ENCODE measurements at places on chromosomes 3 and 15.

DNA sequence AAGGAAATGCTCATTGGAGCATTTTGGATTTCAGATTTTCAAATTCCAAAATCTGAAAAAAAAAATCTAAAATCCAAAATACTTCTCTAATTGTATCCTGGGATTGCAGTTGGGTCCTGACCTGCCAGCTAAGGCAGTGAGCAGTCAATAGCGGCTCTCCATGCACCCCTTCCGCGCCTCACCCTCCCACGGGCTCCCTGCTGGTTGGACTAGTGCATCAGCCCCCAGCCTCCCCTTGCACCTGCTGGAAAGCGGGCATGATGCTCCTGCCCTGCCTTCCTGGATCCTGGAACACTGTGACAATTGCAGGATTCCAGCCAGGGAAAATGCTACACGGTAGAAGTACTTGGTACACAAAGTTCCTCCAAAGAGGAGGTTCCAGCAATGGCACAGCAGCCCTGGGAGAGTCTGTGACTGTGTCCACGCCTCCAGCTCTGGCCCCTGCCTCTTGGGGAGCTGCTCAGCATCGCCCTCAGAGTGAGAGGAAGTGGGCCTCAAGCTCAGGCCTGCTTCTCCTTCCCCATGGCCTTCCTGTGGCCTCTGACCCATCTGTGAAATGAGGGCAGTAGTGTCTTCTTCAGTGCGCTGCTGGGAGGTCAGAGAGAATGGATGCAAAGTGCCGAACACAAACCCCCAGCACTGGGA lies 39.5 kb upstream of the CHRNB4 start:
- no peak for DNase-seq

DNA sequence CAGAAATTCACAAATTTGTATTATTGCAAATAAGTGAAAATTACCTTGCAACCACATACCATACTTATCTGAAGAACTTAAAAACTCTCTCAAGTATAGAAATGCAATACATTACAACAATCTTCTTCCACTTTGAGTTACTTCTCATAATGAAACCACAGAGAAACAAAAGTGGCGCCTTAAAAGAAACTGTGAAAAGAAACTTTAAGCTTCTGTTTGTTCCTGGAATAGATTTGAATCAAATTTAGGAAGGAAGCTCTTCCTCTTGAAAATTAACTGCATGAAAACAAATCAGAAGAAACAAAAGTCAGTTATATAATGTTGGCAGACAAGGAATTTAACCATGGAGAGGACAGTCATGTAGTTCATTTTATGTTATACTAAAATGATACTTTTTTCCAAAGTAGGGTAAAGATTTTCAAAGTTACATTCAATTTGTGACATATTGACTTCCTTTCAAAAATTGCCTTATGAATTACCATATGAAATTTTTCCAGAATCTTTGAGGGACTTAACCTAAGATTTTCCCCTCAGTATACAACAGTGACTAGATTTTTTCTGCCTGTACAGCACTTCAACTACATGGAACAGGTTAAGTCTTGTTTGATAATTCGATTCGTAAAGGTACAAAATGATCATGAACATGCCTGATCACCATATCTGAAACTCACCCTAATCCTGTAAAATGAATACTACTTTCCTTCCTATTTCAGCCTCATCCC lies 57.6 kb upstream of the TNFSF10 start:
- DNase-seq = no peak

DNA sequence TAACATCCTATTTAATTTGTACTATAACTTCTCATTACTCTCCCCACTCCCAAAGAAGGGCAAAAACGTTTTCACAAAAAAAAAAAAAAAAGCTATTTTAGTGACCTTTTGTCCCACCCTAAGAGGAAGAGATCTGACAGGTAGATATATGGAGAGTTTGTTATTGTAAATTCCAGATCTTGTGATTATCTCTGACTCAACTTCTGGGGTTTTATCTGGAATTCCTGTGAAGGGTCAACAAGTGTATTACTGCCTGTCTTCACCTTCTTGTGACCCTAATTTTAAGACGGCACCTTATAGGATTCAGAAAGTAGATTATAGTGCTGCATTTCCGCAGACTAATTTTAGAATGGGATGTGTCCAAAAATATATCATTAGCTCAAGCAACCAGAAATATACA lies 205.9 kb upstream of the CDIN1 start:
- no peak for DNase-seq

DNA sequence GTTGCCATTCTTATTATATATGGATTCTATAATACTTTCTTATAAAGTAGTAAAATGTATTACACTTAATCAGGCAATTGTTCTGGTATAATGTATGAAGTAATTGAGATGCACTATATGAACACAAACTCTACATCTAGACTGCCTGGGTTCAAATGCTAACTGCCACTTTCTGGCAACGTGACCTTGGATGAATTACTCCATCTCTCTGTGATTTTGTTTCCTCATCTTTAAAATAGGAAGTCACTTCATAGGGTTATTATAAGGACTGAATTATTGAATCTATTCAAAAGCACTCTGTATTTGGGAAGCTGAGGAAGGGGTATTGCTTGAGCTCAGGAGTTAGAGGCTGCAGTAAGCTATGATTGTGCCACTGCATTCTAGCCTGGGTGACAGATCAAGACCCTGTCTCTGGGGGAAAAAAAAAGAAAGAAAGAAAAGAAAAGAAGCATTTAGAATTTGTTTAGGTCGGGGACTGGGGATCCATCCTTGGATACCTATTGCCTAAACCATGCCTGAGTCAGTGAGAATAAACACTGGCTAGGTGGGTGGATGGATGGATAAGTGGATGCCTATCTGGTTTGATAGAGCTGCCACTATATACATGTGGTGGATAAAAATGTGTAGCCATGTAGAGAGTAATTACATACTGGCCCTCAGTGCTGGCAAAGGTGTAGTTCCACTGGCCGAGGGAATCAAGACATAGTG lies 2.5 kb downstream of the TM4SF1 start:
- no peak for DNase-seq

- peak; percentile 96 for DNase-seq
Measured at GRCh38 chr15:30922480-30923311, 19.0 kb downstream of the FAN1 start.

DNA sequence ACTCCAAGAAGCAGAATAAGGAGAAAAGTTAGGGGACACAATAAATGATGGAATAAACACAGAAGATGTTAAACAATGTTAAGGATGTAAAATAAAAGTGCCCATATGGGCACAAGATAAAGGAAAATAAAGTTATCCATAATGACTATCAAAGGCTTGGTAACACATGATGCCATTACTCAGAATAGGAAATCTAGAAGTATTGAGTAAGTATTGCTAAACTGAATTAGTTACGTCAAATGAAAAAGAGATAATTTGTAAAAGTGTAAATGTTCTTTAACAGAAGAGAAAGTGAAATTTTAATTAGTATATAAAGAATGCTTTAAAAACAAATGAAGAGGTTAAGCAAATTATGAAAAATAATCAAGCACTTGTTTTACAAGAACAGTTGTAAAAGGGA lies 6.7 kb downstream of the COPS2 start:
- DNase-seq = no peak

DNA sequence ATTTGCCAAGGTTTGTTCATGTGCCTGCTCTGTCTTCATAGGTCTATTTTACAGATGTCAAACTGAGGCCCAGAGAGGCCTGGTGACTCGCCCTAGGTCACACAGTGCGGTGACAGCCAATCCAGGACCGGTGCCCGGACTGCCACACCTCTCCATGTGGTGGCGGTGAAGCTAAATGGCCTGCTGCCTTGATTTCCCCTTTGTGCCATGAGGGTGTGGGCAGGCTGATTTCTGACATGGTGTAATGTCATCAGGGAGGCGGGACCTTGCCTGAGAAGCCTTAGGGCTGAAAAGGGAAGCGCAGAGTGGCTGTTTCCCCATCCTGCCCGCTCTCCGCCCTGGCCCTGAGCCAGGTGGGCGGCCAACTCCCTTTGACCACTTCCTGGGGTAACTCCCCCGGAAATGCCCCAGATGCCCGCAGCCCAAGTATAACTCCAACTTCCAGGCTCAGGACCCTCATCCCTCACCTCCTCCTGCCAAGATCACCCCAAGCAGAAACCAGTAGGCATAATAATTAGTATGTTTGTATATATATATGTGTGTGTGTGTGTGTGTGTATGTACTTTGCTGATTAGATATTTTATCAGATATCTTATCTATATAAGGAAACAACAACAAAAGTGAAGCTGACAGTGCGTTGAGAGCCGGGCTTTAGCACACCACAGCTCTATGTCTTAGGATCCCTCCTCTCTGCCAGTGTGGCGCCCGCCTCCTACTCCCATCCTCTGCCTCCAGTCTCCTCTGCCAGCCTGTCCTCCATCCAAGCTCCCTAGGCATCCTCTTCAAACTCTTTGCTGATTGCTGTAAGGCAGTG lies 63.9 kb downstream of the IQSEC1 start:
- no peak for DNase-seq

Measured in GM23338 (cell line).